ENCODE measurements at places on chromosomes 1 and 21.

DNA sequence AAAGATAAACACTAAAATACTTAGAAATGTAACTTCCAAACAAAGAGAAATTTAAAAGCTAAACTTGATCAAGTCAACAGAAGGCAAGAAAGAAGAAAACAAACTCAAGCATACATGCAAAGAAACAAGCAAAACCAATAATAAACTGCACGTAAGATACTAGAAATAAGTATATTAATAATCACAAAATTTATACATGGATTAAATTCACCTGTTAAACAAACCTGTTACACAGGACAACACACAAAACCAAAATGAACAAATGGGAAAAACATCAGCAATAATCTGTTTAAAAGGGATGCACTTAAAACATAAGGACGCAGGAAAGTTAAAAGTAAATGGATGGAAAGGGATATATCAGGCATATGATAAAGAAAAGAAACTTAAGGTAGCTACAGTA lies 165.8 kb downstream of the CDC42BPA start:
- no peak for DNase-seq

- DNase-seq = no peak
These were observed 38.7 kb downstream of the DSTYK start for GRCh38 chr1:205172729-205173366.

GRCh38 chr1:240811256-240811655 lies 199.3 kb upstream of the GREM2 start:
- no peak for DNase-seq

DNA sequence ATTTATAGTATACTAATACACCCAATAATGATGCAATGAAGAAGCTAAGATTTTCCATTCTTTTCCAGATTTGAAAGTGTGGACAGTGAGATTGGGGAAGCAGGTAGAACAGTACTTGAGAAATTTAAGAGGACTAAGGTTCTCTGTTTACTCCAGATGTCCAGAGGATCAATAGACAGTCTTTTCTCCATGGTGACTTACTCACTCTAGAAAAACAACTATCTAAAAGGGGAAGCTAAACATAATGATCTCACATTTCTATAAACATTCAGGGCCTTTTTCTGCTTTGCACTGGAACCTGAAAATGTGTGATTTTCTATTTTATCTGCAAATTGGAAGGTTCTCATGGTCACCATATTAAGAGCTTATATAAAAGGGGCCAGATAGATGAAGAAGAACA lies 93.9 kb upstream of the ZBTB18 start:
- DNase-seq = no peak

GRCh38 chr1:99717005-99717404 lies 49.4 kb downstream of the FRRS1 start:
- DNase-seq = no peak

DNA sequence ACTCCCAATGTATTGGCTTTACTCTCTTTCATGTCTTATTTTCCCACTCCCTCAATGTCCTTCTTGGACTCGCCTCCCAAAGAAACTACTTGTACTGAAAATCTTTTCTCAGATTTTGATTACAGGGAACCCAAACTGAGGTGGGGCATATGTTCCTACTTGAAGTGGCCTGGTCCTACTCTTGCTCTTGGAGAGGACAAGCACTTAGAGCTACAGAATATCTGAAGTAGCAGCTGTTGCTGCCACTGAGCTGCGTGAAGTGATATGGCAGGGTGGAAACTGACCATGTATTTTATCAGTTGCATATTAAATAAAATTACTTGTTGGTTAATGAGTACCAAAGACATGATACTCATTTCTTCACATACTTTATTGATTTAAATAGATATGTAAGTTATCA lies 129.5 kb downstream of the TSEN15 start:
- no peak for DNase-seq

DNA sequence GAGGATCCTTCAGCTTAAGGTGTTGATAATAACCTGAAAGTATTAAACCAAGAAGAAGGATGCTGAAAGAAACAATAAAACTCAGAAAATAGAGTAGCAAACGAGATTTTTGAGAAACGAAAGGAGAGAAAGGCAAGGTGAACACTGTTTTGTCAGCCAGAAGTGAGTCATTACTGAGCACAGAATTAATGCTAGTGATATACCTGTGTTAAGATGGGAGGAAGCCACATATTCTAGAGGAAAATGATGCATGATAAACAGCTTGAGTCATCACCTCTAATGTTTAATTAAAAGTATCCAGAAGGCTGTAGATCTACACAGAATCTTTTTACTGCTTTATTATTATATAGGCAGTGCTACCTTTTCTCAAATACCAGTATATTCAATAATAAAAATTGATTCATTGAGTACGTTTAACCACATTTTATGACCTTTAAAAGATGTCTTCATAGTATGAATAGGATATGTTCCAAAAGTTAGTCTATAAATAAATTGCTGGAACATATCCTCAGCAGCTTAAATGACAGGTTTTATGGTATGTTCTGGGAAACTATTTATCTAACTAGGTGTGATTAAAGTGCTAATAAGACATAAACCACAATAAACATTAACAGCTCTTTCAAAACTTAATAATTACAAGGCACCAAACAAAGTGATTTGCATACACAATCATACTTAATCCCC lies 10.3 kb downstream of the SH3GLB1 start:
- DNase-seq = no peak

DNA sequence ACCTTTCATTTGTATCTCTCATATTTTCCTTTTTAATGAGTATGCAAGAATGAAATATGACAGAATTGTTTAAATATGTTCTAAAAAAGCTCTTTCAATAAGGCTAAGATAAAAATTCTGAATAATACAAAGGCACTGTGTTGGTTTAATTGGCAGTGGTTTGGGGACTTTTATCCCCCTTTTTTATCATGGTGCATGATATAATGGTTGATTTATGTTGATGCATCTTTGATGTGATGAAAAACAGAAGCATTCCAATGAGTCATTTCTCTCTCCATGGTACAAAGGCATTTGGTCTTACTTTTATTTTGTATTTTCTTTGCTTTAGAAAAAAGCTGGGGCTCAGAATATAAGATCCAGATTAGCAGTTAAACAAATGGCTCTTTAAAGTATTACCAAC lies 127.2 kb upstream of the GREM2 start:
- DNase-seq = no peak

DNA sequence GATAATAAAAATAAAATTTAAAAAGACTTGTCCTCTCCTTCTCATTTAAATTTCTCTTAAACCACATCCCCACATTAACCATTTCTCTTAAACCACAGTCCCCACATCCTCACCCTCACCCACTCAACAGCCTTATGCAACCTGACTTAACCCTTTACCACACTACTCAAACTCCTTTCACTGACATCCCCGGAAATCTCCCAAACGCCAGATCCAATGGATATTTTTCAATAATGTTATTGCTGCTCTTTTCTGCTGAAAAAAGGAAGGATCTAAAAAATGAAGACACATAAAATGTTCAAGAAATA lies 54.2 kb upstream of the EEIG2 start:
- no peak for DNase-seq

GRCh38 chr1:45473302-45473701 lies 17.7 kb downstream of the TESK2 start:
- no peak for DNase-seq

Data from stimulated activated CD8-positive, alpha-beta memory T cell treated with anti-CD3 and anti-CD28 coated beads, Interleukin-2, amount 100 ng/mL, for 1 hour (primary cell).